ENCODE measurements at places on chromosomes 11 and 22. TPM values are rescaled to one million over a fixed set of nuclear protein-coding genes. Genes with fewer than 3 reads are reported as not detected.

C11orf21 gene
- total RNA-seq, result not detected

MPZL3 gene
- total RNA-seq, result 64.3 TPM

PACSIN3 gene
- total RNA-seq, result 86.5 TPM

SLC17A6 gene
- not detected for total RNA-seq

OR5A1 gene
- not detected for total RNA-seq
